Left lobe of liver (tissue), 2 donors: ENCODE measurements at places on chromosomes 3 and 15. TPM values are rescaled to one million over a fixed set of nuclear protein-coding genes. Genes with fewer than 3 reads are reported as not detected.
A peak's percentile ranks its signal among the peaks of the same experiment; 100 is the strongest.

The SLCO2A1 gene
- 7.4 TPM for total RNA-seq

The IQCF5 gene
- not detected for total RNA-seq

The VPS39 gene
- 21.4 TPM for total RNA-seq

The CD86 gene
- 1.4 TPM for total RNA-seq

The GOLGA8Q gene
- 0.53 TPM for total RNA-seq

DNA sequence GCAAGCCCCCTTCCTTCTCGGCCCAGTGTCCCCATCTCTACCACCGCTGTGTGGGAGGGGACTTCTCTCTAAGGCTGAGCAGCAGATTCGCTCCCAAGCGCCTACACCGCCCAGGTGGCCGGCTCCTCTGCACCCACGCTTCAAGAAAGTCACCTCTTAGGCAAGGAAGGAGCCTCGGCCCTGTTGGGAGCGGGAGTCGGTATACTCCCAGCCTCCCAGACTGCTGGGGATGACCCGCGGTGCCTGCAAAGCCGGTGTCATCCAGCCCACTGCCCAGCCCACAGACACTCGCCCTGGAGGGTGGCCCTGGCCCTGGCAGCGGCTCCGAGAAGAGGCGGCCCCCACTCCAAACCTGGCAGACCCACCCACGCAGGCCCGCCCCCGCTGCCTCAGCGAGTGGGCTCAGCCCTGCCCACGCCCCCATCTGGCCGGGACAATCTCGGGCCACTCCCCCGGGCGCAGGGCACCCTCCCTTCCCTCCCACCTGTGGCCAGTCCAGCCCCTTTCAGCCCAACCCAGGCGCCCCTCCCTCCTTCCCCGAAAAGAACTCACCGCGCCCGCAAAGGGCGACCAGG is 396 bp downstream of the CHRNB4 start:
- no peak for DNase-seq

- DNase-seq, result no peak
Observed at GRCh38 chr15:63701365-63701764, 104.2 kb downstream of the FBXL22 start.

GRCh38 chr3:117407317-117407716 is 697.7 kb downstream of the TUSC7 start:
- DNase-seq, result no peak

- no peak for DNase-seq
Observed at GRCh38 chr3:107877936-107878335, 212.9 kb downstream of the CD47 start.

DNA sequence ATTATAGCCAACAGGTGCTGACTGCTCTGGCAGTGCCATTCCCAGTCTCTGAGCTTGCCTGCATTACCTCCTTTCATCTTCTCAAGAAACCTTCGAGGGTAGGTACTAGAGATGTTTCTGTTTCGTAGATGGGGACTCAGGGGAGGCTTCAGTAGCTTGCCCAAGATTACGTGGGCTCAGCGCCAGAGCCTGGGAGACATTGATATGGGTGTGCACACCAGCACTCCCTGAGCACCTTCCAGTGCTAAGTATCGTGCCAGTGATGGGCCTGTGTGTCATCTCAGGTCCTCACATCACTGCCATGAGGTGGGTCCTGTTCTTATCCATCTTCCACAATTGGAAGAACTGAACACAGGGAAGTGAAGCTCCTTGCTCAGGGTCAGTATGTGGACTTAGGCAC is 15.2 kb downstream of the TSEN2 start:
- DNase-seq, result no peak

GRCh38 chr15:41772720-41773331 is 1.5 kb upstream of the MAPKBP1 start:
- DNase-seq, result peak; percentile 60

DNA sequence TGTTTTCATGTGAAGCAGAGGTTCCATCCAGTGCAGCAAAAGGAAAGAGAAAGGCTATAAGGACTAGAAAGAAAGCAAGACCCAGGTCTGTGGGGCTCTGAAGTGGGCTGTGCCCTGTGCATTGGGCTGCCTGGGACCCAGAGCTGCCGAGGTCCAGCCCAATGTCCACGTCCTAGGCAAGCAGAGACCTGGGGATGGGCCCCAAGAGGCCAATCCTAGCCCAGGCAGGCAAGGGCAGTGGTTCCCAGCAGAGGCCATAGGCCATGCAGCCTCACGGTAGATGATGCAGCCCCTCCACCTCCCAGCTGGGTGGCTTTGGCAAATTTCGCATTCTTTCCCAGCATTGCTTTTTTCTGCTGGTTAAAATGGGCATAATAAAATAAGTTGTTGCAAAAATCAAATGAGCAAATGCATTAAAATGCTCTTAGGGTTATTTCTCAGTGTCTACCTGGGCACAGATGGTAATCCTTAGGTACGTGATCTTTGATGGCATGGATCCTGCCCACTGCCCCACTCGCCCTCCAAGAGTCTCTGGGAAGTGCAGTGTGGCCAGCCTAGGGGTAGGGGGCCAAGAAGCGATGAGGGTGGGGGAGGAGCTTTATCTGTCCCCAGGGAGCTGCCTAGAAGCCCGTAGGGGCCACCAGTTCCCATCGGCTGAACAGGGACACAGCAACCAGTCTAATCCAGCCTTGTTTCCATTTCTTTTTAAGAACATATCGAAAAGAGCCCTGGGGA is 22.3 kb upstream of the GP9 start:
- no peak for DNase-seq

DNA sequence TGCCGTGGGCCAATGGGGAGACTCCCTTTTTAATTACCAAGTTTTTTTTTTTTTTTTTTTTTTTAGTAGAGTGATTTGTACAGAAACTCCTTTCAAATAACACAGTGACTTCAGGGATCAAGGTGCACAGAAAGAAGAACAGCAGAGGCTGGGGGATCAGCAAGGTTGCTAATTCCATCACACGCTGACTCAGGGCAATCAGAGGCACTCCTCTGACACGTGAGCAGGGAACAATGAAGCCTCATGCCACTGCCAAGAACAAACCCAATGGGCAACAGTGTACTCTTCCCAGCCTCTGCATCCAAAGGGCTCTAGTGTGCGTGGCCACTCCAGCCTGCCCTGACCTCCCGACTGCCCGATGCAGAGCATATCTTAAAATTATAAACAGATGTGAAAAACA is 186.7 kb upstream of the WNT5A start:
- no peak for DNase-seq

DNA sequence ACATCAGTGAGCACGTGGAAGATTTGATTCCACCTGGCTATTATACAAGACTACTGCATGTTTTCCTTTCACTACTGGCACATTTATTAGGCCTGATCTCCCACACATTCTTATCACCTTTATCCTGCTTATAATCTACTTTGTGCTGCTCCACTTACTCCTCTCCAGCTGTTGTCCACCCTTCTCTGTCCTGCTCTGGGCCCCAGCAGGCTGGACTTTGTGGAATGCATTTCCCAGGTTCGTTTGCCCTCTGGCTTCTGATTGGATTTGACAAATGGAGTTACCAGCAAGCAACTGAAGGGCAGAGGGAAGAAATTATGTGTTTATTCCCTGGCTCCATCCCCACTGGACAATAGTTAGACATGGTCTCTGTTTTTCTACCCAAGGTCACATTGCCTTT is 75.5 kb downstream of the DCLK3 start:
- no peak for DNase-seq

DNA sequence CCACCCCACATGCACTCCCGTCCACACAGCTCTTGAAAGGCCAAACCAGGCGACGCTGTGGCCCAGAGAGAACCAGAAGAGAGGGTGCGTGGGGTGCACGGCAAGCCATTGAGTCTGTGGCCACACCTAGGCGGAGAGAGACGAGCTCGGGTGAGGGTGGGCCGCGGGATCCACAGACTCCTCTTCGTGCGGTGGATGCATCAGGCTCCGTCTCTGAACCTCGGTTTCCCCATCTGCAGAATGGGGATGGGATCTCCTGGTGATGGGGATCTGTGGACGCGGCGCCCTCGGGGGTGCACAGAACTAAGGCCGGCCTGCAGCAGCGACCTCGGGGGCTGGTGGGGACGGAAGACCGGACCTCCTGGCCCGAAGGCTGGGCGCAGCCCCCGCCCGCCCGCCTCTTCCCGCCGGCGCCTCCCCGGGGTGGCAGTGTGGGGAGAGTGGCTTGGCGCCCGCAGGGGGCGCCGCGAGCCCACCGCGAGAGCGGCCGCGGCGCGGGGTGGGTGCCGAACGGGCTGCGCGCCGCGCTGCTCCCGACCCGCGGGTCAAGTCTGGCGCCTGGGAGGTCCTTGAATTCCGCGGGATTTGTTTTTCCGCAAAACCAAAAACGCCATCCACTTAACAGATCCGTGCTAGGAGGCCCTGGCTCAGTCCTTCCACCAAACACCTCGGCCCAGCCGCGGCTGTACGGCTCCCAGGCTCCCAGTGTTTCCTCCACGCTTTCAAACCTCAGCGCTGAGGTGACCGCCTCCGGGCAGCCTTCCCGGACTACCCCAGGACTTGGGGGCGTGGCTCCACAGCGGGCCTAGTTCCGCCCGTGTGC is 13.2 kb upstream of the ADPGK start:
- DNase-seq, result peak; percentile 62

- DNase-seq, result no peak
Observed at GRCh38 chr3:127417709-127418559, 130.1 kb upstream of the PRR20G start.

GRCh38 chr15:72766780-72767179 is 16.8 kb downstream of the ADPGK start:
- no peak for DNase-seq

DNA sequence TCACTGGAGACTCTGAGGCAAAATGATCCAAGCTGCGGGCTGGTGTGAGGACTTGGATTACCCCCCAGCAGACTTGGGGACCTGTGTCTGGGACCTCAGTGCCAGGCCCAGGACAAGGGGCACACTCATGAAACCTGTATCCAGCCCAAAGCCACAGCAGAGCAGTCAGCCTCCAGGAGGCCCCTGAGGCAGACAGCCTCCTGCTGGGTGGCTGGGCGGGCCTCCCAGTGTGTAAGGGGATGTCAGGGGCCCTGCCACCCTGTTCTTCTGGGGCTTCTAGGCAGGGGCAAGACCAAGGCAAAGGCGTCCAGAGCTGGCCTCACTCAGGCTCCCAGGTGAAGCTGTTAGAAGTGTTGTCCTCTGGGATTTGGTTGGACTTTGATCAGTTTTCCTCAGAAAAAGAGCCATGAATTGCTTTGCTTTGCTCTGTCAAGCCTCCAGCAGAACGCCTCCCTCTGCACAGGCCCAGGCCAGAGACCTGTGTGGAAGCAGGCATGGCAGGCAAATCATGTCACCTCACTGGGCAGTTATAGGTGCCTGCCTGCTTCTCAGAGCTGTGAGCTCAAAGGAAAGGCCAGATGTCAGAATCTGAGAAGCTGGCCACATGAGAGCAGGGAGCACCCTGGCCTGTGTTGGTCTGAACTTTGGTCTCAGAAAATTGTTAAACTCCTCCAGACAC is 77.4 kb downstream of the SMAD6 start:
- DNase-seq, result peak; percentile 73

DNA sequence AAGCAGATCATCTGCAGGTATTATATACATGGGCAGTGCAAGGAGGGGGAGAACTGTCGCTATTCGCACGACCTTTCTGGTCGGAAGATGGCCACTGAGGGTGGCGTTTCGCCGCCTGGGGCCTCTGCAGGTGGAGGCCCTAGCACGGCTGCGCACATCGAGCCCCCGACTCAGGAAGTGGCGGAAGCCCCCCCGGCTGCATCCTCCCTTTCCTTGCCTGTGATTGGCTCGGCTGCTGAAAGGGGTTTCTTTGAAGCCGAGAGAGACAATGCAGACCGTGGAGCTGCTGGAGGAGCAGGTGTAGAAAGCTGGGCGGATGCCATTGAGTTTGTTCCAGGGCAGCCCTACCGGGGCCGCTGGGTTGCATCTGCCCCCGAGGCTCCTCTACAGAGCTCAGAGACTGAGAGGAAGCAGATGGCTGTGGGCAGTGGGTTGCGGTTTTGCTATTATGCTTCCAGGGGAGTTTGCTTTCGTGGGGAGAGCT is 639 bp downstream of the MKRN3 start:
- DNase-seq, result no peak

DNA sequence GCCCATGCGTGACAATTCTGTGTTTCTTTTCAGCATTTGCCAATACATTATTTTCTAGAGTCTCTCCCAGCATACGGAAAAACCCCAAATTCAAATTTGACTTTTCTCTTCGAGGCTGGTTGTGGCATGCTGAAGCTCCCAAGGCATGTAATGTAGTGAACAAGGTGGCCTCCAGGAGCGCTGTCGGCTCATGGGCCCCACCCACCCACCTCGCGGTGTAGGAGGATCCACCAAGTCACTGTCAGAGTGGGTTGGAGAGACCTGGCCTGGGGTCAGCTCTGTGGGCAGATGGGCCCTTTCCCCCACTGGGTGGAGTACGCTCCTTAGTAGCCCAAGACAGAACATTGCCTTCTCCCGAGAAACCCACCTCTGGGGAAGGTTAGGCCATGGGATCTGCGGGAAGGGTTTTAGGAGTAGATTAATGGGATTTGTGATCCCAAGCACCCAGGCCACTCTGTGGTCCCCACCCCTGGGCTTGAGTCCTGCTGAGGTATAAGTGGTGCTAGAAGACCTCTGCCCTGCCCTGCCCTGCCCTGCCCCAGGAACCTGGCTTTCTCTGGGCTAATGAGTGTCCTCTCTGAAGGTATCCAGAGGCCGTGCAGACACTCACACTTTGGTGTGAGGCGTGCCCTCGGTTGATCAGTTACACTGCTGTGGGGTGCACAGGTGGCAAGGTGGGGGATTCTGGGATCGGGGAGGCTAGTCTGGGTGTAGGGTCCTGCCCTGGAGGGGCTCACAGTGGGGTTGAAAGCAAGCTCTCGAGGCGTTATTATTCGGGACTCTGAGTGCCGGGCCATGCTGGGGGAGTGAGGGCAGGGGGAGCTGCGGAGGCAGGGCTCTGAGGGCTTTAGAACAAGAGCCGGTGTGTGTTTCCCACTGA is 97.9 kb downstream of the APBA2 start:
- DNase-seq, result no peak

DNA sequence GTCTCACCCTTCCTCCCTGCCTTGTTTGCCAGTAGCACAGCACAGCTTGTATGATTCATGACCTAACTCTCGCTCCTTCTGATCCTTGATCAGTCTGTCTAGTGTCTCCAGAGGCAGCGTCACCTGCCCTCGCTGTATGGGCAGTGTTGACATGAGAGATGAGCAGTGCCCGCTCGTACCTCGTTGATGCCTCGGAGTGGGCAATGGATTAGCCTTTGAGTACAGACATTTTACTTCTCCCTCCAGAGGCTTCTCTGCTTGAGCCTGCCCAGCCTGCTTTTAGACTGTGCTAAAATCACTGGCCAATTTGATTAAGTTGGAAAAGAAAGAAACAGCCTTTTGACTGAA is 569.0 kb downstream of the NTRK3 start:
- DNase-seq, result no peak

DNA sequence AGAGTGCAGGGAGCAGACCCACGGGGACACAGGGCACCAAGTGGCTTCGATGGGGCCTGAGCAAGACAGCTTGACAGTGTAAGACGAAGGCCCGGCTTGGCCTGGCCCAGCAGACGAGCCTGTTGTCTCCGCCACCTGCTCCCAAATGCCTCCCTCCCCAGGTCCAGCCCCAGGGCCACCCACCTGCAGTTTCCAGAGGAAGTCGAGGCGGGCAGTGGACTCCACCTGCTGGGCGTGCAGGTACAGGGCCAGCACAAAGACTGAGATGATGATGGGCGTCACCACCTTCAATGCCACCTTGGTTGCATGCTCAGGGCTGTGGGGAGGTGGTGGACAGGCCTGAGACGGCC is 94.1 kb downstream of the SEC22A start:
- no peak for DNase-seq
